ENCODE measurements at places on chromosomes 13 and 19.

GRCh38 chr19:6778386-6778785, 5.9 kb downstream of the VAV1 start:
- no peak for DNase-seq

GRCh38 chr13:38444904-38445303, 95.3 kb downstream of the UFM1 start:
- no peak for DNase-seq

- no peak for DNase-seq
These were observed 7.6 kb downstream of the CAPN12 start for GRCh38 chr19:38736413-38737280.

DNA sequence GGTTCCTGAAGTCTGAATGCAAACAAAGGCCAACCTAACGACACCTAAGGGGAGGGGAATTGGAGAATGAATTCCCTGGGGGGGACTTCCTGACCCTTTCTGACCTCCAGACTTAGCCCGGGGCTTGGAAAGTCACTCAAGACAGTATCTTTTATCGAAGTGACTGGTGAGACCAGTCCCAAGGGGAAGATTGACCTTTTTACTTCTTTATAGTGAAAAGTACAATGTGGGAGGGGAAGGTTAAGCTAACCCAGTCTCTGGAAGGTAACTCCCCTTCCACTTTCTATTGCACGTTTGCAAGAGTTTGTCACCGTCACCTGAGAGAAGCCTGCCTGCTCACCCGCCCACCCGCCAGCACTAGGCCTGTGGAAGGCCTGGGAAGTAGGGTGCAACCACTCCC, 111.9 kb downstream of the EFNB2 start:
- DNase-seq: no peak

DNA sequence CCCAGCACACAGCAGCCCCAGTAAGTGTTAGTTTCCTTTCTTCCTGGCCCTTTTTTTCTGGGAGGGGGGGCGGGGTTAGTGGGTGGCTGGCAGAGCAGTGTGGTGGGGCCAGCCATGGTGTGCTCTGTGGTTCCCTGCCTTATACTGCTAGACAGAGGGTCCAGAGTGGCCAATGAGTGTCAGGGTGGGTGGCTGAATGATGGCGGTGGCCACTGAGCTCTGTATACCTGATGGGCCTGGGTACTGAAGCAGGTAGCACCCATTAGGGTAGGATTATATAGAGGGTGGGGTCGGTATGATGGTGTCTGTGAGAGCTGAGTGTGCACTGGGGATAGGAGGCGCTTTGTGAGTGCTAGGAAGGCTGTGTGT, 13.8 kb downstream of the CIC start:
- DNase-seq: no peak

- no peak for DNase-seq
These were observed 110.2 kb downstream of the TEX26 start for GRCh38 chr13:31042481-31043165.

- peak; percentile 66 for DNase-seq
These were observed 97.5 kb downstream of the RAB20 start for GRCh38 chr13:110463871-110464510.

DNA sequence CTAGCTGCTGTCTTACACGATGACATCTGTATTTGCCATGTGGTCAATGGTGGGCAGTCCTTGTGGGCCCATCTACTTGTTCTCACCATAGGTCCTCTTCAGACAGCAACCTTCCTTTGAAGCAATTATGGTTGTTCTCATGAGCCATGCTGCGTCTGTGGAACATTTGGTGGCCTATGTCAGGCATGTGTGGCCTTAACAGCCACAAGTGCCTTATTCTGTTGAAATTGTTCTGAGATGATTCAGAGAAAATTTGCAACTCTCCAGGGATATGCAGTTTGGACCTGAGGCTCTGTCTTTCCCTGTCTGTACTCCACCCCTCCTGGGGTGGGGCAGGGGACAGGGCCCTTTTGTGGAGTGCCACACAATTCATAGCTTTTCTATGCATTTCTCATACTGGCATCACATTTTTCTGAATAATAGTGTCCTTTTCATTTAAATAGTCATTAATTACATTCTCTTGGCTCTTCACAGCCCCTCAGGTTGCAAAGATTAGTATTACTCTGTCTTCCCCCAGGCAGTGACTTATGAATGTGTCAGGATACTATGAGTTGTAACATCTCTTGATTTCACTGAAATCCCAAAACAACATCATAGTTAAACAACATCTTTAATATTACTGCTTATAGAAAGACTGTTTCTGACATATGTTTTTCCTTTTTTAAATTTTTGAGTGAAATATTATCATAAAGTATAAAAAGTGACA, 102.1 kb downstream of the ITGBL1 start:
- no peak for DNase-seq

DNA sequence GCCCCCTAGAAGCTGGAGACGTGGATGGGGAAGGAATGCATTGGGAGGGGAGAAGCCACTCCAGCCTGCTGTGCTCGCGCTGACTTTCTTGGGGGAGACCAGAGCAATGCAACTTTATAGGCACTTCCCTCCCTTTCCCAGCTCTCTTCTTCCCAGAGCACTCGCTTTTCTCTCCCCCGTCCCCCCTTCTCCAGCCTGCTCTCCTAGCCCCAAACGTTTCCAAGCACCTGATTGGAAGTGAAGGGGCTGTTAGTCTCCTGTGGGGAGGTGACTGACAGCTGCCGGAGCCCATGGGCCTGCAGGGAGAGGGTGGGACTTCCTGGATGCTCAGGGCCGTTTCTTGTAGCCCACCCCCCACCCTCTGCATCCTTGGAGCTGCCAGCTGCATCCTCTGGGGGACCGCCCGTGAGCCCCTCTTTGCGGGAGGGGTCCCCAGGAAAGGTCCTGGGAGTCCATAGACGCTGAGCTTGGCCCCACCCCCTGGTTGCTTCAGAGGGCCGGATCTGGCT, 2.5 kb downstream of the HDGFL2 start:
- peak; percentile 63 for DNase-seq

DNA sequence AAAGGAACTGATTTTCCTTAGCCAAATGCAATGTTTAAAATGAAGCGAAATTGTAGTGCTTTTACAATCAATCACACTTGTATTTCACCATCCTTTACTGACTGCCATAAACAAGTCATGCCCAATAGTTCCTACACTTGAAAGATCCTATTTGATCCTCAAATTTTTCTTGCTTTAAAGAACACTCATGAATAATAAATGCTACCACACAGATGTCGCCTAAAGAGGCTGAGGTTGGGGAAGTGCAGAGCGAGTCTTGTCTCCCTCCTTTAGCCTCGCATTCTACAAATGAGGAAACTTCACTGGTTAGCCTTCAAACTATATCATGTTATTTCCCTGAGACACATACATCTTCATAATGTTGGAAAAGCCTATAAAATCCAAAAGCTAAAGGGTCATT, 18.7 kb upstream of the AMER2 start:
- DNase-seq: no peak

DNA sequence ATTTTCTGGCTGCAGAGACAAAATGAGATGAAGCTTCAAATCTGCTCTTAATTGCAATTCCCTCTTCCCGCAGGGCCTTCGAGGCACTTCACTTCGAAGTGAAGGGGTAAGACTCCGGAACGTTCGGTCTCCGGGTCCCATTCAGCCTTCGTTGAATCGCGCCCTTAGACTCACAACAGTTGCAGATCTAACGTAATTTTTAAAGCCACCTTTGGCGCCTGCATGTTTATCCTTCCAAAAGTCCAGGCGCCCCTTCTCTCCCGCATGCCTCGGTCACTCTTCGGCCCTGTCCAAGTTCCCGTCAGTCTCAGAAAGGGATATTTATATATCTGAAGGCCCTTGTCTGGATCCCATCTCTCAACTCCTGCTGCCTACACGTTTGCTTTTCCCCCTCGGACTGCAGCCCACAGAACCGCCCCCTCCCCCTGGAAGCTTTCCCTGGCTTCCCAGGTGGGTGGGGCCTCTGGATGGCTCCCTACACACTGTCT, 915 bp upstream of the KCTD12 start:
- DNase-seq: no peak

DNA sequence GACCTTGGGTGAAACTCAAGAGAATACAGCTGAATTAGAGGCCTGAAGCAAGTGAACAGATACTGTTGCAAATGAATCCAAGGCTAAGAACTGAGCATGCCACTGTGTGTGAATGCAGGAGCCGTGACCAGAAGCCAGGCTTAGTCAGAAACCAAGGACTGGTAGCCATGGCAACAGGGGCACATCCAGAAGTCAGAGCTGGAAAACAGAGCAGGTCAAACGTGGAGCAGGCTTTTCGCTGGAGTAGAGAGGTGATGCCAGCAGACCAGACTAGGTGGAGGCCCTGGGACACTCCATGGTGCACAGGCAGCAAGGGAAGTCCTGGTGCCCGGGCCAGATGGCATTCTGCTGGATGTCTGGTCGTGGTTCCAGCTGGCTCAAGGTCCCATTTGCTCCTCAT, 564.1 kb downstream of the PCDH9 start:
- DNase-seq: peak; percentile 83

DNA sequence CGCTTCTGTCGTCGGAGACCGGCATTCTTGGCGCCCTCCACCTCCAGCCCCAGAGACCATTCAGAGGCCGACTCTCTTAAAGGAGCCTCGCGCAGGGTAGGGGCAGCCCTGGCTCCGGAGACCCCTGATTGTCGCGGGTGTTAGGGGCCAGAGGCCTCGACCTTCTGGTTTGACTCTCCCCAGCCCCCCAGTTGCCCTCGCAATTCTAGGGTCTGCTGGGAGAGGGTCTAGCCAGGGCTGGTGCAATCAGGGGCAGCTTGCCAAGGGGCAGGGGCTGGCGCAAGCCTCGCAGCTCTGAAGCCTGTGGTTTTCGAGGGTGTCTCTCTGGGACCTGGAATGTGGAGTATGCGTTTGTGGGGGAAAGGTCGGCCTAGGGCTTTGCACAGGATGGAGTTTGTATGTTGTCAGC, 1.6 kb upstream of the SLC7A10 start:
- no peak for DNase-seq

- no peak for DNase-seq
These were observed 71.8 kb downstream of the SPACA7 start for GRCh38 chr13:112447761-112448603.

GRCh38 chr19:29798774-29799497, 12.9 kb upstream of the CCNE1 start:
- no peak for DNase-seq

- no peak for DNase-seq
These were observed 9.3 kb upstream of the CEACAM7 start for GRCh38 chr19:41697198-41697855.

DNA sequence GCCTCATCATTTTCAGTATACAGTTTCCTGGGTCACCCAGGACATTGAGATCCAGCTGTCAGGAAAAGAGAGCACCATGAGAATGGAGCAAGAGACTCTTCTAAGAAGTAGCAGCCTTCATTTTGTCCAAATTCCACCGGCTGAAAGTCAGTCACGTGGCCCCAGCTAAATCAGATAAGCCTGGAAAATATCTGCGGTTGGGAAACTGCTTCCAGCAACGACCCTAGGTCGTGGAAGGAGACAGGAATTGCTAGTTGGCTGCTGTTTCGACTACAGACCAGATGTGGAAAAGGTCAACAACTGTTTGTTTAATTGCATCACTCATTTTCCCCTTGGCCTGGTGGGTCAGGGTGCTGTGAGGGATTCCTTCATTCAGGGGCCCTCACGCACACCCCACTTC, 107.0 kb downstream of the ZNF536 start:
- DNase-seq: no peak

- no peak for DNase-seq
These were observed 19.1 kb upstream of the ZNF835 start for GRCh38 chr19:56690670-56691069.

- no peak for DNase-seq
These were observed 893.0 kb downstream of the UQCRFS1 start for GRCh38 chr19:28319918-28320317.

- no peak for DNase-seq
These were observed 20.1 kb upstream of the CAMSAP3 start for GRCh38 chr19:7575434-7576040.

DNA sequence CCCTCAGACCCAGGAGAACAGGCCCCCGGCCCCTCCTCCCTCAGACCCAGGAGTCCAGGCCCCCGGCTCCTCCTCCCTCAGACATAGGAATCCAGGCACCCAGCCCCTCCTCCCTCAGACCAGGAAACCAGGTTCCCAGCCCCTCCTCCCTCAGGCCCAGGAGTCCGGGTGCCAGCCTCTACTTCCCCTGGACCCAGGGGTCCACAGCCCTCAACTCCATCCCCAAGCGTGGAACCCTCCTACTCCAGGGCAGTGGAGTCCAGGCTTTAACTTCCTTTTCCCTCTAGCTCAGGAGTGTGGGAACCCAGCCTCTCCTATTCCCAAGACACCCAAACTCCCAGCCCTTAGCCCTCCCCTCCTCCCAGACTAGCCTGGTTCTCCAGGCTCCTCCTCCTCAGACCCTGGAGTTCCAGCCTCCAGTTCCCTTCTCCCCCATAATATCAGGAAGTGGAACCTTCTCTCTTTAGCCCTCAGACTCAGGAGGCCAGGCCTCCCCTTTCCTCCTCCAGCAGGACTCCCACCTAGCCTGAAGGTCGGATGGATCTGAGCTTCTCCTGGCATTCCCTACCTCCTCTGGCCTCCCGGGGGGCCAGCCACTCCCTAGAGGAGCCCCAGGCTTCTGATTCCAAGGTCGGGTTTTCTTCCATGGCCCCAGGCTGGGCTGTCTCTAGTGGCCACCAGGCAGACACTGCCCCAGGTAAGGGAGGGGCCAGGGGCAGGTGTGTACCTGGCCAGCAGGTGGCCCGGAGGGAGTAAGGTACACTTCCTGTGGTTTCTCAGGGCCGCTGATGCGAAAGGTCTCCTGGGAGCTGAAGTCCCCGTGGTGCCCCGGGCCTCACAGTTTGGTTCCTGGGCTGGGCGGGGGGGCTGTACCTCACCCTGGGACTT, at the start of gene TMC4:
TMC4 (minus strand) TSS at position 690 of the 888 bp plus-strand sequence; CDS start at position 647, 43 bp downstream.
- no peak for DNase-seq

GRCh38 chr13:85436029-85436428, 363.2 kb downstream of the SLITRK6 start:
- DNase-seq: no peak

GRCh38 chr13:31797154-31797775, 57.9 kb downstream of the RXFP2 start:
- peak; percentile 25 for DNase-seq

DNA sequence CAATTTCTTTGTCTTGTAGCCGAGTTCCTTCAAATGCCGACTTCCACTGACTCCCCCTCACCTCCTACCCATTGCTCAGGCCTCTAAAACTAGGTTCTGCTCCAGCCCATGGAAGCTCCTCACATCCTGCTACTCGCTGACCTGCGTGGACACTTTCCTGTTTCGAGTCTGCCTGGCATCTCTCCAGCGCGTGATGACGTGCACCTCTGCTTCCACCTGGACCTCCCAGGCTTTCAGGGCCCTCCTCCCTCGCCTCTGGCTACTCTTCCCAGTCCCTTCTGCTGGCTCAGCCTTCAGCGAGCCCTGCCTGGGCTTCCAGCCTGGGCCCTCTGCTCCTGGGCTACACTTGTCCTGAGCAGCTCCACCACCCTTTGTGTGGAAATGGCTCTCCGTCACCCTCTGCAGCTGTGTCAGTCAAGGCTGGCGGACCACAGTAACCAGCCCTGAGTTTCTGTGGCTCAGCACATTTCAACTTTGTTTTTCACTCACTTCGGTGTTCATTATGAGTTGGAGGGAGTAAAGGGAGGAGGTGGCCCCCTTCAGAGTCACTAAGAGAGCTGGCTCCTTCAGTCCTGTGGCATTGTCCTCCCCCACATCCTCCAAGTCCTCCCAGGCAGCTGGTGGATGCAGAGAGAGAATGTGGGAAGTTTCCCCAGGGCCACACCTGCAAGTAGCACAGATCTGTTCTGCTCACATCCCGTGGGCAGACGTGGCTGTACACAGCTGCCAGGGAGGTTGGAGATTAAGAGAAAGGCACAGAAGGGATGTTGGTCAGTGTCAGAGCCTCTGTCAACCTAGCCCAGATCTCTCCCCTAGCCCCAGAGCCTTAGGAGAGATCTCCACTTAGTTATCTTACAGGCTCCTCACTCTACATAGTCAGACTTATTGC, 49.4 kb downstream of the SERP2 start:
- no peak for DNase-seq

Data from pons (tissue), 1 donor.